ENCODE measurements at places on chromosomes 7 and 10.

DNA sequence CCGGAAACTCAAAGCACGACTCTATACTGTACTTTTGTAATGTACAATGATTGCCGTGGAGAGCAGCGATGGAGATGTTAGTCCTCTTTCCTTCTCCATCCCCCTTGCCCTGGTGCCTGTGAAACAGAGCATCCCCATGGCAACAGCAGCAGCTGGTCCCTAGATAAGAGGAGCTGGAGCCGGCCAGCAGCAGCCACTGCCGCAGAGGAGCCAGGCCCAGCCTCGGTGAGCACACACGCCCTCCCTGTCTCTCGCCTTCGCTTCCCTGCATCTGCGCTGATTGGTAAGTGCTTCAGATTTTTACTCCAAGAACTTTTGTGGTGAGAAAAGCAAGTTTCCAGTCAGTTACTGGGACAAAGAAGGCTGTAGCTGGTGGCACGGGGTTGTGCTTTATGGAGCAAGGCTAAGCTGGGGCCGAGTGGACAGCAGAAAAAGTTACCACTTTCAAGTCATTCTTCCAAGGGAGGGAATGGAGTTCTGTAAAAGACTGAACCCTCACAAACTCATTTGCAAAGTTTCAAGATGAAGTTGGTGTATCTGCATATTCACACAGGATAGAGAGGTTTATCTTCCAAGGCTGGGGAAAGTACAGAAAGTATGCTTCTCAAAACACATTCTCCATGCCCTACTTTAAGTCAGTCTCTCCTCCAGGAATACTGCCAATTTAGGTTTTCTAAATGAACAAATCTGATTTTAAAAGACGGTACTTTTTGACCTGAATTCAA lies at the start of gene PPP1R17:
TSS of gene PPP1R17 (plus strand) at position 192 of the 725 bp plus-strand sequence. CDS start 5,227 bp downstream, outside the sequence.
- no peak for DNase-seq

DNA sequence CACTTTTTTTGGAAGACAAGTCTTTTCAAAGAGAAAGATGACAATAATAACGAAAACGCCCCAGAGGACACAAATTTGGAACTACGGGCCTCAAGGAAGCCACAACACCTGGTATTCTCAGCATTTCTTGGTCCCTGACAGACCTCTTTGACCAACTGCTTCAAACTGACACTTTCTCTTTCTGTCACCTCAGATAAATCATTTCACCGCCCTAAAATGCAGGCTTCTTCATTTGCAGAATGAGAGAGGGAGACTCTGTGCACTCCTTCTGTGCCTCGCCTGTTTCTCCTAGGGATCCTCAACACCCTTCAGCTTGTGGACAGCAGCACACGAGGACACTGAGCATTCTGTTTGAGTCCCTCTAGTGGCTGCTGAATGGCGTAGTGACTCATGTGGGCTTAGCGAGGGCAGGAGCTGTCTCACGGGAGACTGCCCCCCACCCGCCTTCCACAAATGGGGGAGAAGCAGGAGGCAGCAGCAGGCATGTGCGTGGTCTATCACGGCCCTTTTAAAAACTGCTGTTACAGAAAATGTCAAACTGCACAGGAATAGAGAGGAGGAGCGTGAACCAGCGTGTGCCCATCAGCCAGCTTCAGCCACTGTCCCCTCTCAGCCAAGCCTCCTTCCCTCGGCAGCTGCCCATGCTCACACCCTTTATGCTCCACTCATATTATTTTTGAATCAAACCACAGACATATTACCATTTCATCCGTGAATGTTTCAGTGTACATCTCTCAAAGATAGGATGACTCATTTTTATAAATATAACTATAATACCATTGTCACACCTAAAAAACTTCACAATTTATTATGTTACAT lies 41.4 kb downstream of the GSDME start:
- peak; percentile 79 for DNase-seq

GRCh38 chr7:142791502-142791901 lies 20.7 kb downstream of the PRSS2 start:
- DNase-seq, result no peak

- no peak for DNase-seq
Measured at GRCh38 chr7:121020249-121020988, 31.9 kb downstream of the CPED1 start.

GRCh38 chr10:19730907-19731217 lies 85.4 kb upstream of the PLXDC2 start:
- no peak for DNase-seq

DNA sequence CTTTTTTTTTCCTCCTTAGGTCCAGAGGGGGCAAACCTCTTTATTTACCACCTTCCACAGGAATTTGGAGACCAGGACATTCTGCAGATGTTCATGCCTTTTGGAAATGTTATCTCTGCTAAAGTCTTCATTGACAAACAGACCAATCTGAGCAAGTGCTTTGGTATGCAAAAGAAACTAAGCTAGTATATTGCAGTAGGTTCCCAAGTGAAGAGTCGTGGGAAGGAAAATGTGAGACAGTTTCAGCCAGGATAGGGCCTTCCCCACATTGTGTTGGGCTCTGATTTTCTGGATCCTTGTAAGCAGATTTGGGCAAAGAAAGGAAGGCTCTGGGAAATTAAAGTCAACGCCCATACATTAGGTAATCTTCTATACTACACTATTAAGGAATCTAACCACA lies 285.6 kb downstream of the USP6NL start:
- no peak for DNase-seq

GRCh38 chr7:21538936-21539495 lies 3.8 kb upstream of the DNAH11 start:
- no peak for DNase-seq

GRCh38 chr7:107089627-107090026 lies 45.1 kb downstream of the PRKAR2B start:
- DNase-seq, result no peak

DNA sequence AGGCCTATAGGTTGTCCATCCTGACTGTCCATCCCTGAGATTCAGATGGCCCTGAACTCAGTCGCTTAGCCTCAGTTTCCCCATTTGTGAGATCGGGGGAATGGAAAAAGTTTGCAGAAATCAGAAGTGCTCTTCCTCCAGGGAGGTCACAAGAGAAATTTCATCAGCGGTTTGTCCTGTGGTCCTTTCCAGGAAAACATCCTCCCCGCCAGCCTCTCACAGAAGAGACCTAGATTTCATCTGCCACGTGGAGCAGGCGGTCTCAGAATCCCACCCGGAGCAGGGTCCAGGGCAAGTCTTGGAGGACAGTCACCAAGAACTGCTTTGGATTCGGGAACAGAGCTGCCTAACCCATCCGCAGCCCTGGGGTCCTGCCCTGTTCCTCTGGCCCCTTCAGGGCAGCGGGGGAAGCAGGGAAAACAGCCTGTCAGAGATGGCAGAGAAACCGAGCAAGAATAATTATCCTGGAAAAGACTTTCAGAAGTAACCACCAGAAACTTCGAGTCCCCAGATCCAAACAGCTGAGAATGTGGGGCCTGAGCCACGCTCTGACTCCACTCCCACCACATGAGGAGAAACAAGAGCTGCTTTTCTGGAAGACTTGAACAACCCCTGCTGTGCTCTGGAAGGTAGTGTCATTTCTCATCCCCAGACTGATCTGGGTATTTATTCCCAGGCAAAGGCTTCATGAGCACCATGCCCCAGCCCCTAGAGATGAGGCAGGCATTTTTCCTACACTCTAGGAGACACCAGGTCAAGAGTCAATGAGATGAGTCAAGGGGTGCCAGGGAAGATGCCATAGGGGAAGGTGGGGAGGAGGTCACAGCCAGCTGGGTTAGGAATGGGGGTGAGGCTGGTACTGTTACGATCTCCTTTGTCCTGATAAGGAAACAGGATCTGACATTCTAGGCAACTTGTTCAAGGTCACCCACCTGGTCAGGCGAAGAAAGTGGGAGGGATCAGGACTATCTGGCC lies 1.1 kb upstream of the TNS3 start:
- no peak for DNase-seq

- no peak for DNase-seq
Measured at GRCh38 chr10:511849-512191, 177.6 kb downstream of the DIP2C start.

DNA sequence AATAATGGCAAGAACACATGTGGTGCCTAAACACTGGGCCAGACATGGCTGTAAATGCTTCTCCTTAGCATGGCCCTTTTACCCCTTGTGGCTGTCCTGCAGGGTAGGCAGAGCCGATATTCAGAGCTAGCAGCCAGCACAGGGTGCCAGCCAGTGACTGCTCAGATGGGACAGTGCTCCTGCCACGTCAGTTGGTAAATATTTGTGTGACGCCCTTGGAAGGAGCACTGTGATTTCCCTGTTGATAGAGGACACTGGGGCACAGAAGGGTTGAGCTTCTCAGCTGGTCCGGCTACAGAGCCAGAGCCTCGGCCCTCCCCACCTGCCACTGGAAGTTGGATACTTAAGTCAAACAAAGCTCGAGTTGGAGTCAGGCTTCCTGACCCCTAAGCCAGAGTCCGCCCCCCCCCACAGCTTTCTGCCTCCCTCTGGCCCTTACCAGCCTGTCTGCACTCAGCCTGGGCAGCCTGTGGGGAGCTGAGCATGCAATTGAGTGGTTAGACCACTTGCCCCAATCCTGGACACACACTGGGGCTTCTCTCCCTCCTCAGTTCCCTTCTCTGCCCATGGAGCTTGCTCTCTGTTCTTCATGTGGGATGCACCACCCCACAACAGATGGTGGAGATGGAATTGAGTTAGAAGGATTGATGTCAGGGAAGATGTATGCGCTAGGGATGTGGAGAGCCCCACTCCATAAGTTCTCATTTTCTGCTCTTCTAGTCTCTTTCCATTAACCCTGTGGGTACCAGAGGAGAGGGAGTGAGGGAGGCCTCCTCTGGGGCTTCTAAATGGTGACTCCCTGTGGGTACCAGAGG lies 350.8 kb downstream of the PLXNA4 start:
- DNase-seq, result no peak

DNA sequence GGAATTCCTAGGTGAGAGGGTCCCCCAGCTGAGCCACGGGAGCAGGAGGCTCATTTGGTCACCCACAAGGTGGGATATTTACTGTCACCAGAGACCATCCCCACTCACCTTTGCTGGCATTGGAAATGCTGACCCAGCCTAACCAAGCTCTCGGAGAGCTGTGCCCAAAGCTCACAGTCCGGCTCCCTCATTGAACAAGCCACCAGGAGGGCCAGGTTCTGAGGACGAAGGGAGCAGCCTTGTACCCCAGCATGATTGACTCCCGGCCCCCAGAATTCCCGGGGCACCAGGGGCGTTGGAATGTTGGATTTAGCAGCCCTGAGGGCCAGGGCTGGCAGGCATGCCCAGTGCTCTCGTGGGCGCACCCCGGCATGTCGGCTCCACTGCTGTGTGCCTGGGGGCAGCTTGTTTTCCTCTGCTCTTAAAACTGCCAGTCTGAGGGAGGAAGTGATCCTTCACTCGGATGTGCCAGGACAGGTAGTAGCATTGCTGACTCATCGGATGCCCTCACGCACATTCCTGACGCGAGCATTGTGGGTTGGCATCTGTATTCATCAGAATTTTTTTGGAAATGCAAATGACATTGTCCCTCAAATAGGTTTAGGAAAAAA lies 23.3 kb downstream of the CLIP2 start:
- no peak for DNase-seq
